Activated CD4-positive, alpha-beta memory T cell treated with anti-CD3 and anti-CD28 coated beads for 36 hours (primary cell): ENCODE measurements at places on chromosomes 12 and 14. TPM values are rescaled to one million over a fixed set of nuclear protein-coding genes. Genes with fewer than 3 reads are reported as not detected.

LRFN5 gene
- not detected for total RNA-seq

PIANP gene
- 0.44 TPM for total RNA-seq

PRH2 gene
- total RNA-seq, result not detected

ATP5MC2 gene
- total RNA-seq, result 378 TPM

TMEM132C gene
- not detected for total RNA-seq

TMEM179 gene
- total RNA-seq, result not detected

C1QL4 gene
- total RNA-seq, result not detected

CIROP gene
- not detected for total RNA-seq
